ENCODE measurements at places on chromosomes 1 and 21. TPM values are rescaled to one million over a fixed set of nuclear protein-coding genes. Genes with fewer than 3 reads are reported as not detected.

FCRL5 gene
- 0.09 TPM for total RNA-seq

CCDC181 gene
- total RNA-seq, result 0.70 TPM

APOBEC4 gene
- not detected for total RNA-seq

TNN gene
- 0.06 TPM for total RNA-seq

RSBN1 gene
- 13.0 TPM for total RNA-seq

DNA sequence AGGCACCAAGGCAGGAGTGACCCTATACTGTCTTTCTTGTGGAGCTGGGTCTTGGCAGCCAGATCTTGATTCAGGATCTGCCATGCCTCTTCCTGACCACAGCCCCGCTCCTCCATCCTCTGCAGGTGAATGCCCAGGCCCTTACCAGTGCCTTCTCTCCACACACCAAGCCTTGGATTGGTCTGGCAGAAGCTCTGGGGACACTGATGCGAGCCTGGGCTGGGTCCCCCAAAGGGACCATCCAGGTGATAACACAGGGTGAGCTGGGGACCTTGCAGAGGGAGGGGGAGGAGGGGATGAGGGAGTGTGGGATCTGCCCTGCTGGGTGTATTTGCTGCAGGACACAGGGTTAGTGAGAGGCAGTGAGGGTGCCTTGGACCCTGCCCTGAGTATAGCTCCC is 28.4 kb downstream of the HMGCS2 start:
- DNase-seq, result no peak

DNA sequence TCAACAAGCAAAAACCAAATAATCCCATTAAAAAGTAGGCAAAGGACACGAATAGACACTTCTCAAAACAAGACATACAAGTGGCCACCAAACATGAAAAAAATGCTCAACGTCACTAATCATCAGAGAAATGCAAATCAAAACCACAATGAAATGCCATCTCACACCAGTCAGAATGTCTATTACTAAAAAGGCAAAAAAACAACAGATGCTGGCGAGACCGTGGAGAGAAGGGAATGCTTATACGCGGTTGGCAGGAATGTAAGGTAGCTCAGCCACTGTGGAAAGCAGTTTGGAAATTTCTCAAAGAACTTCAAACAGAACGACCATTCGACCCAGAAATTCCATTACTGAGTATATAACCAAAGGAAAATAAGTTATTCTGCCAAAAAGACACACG is 145.1 kb upstream of the EDN2 start:
- DNase-seq, result no peak

- DNase-seq, result no peak
Measured at GRCh38 chr1:215104283-215104682, 21.7 kb downstream of the KCNK2 start.

DNA sequence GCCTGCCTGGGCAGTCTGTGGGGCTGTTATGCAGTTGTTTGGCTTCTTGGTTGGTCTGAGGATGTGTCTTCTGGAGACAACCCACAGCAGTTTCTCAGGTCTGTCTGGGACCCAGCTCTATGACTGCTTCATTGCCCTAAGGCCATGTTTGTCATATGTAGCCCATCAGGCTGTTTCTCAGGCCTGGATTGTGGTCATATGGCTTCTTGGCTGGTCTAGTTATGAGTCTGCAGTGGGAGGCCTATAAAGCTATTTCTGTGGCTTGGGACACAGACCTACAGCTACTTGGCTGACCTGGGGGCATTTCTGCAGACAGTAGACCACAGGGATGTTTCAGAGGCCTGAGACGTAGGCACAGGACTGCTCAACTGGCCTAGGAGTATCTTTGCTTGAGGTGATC is 41.5 kb downstream of the CHIA start:
- no peak for DNase-seq

- no peak for DNase-seq
Measured at GRCh38 chr1:183780159-183780558, 24.8 kb upstream of the RGL1 start.

GRCh38 chr1:8354038-8354437 is 36.1 kb downstream of the SLC45A1 start:
- DNase-seq, result no peak

GRCh38 chr1:114331936-114332335 is 178.3 kb upstream of the SYT6 start:
- no peak for DNase-seq

DNA sequence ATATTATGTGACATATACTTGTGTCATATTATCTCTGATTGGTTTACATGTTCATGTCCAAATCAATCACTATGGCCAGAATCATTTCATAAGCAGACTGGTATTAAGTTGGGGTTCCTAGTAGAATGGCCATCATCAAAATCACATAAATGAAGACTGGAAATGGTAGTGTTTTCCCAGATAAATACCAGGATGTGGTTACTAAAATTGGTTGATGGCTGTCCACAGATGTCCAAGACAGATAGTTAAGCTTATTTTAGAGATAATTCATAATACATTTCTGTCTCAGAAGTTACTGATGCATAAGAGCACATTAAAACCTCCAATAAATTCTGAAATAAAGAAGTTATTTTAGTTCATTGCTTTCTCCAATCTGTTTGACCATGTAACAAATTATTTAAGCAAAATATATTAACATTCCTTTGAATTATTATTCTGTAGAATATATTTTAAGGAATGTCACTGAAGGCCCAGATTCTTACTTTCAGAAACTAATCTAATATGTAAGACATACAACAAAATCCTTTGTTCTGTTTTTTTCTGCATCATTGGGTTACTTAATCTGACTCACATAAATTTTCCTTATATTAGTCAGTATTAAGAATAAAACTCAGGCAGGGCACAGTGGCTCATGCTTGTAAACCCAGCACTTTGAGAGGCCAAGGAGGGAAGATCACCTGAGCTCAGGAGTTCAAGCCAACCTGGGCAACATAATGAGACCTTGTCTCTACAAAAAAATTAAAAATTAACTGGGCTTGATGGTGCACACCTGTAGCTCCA is 483.9 kb downstream of the PTPRC start:
- no peak for DNase-seq

DNA sequence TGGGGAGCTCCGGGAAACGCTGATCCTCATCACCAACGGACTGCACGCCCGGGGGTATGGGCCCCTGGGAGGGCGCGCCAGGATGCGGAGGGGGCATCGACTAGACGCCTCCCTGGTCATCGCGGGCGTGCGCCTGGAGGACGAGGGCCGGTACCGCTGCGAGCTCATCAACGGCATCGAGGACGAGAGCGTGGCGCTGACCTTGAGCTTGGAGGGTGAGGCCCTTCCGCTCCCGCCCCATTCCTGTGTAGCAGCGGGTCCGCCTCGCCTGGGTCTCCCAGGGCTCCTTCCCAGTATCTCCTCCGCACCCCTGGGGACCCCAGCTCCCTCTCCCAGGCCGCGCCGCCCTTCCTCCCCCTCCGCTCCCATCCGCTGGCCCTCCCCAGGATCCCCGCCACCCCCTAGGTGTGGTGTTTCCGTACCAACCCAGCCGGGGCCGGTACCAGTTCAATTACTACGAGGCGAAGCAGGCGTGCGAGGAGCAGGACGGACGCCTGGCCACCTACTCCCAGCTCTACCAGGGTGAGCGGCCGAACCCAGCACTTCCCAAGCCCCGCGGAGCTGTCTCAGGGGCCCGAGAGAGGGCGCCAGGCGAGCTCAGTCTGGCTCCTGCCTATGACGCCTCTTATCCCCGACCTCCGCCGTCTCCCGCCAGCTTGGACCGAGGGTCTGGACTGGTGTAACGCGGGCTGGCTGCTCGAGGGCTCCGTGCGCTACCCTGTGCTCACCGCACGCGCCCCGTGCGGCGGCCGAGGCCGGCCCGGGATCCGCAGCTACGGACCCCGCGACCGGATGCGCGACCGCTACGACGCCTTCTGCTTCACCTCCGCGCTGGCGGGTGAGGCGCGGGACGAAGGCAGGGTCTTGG is 5.0 kb downstream of the HAPLN2 start:
- DNase-seq, result no peak

- no peak for DNase-seq
Measured at GRCh38 chr21:14836950-14837349, 227.8 kb downstream of the NRIP1 start.

DNA sequence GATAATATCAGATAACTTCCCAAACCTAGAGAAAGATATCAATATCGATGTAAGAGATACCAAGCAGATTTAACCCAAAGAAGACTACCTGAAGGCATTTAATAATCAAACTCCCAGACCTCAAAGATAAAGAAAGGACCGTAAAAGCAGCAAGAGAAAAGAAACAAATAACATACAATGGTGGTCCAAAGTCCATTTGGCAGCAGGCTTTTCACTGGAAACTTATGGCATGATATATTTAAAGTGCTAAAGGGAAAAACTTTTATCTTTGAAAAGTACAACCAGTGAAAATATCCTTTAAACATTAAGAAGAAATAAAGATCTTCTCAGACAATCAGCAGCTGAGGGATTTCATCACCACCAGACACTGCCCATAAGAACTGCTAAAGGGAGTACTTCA is 812.7 kb upstream of the ADAMTS5 start:
- no peak for DNase-seq

DNA sequence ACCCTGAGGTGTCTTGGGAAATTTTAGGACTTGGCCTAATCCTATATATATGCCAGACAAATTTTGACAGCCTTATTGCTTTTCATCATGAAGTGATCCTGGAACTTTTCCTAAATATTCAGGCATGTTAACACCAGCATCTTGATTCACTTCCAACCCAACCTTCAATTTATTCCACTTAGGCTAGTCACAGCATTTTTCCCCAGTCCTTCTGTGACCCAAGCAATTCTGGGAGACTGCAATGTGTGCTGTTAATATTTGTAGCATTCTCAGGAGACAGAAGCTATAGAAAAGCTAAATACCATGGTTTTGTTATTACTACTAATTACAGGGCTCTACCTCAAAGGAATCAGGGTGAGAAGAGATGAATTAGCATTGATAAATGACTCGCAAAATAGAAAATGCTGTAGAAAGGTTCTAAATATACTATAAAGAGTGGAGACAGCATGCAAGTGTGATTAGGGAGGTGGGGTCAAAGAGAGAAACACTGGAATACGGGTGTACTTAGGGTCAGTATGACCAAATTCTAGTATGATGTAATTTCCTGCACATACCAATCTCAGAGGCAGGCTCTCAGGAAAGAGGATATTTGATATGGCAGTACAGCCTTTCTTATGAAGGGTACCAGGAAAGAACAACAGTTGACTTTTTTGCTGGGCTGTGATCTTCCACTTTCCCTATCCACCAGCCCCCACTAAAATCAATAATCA is 29.1 kb downstream of the PRRX1 start:
- no peak for DNase-seq

- DNase-seq, result no peak
Measured at GRCh38 chr1:151888972-151889570, 20.2 kb downstream of the THEM4 start.

DNA sequence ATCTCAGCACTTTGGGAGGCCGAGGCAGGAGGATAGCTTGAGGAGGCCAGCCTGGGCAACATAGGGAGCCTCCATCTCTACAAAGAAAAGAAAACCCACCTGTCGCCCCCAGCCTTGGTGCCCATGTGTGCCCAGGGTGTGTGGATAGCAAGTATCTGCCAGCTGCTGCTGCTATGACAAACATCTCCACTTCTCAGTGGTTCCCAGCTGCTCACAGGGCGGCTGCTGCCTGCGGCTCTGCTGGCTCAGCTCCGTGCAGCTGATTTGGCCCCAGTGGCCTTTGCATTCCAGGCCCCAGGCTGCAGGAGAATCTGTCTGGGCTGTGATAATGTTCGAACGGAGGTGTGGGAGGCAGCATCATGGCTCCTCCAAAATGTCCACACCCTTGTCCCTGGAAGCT is 10.6 kb upstream of the TTC34 start:
- no peak for DNase-seq

GRCh38 chr1:67741121-67741520 is 56.1 kb downstream of the GADD45A start:
- DNase-seq, result peak; percentile 35

DNA sequence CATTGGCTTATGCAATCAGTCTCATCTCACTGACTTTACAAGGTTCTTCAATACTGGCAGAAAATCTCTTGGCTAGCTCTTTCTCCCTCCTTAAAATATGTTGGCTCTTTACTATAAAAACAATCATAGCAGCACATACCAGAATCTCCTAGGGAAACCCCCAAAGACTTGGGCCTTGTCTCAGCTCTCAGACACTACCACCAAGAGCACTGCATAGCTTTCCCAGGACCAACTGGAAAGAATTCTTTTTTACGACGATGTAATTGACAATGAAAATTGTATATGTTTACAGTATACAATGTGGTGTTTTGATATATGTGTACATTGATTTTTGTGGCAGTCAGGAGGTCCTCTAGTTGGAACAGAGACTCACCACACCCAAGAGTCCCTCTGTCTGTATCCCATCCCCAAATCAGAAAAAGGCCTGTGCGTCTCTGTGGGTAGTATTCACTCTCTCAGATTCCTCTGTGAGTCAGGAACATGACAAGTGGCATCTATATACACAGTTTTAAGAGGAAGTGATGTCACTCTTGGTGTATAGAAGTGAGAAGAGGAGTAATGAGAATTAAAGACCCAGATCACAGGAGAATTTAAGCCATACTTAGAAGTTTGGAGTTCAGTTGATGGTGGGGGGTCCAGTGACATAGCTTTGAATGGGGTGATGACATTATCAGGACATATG is 21.1 kb downstream of the SMAP2 start:
- no peak for DNase-seq

DNA sequence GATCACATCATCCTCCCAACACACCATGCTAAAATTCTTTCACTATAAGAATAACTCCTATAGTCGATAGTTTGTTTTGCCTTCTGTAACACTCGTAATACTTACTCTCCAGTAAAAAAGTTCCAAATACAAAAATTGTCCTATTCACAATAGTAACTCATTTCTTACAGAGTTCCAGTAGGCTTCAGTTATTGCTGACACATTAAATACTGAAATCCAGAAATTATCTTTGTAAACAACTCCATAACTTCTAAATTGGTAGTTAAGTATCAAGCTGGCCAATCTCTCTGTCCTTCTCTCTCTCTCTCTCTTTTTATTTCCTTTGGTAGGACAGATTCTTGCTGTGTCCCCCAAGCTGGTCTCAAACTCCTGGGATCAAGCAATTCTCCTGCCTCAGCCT is 49.6 kb upstream of the FOXD3 start:
- DNase-seq, result no peak

GRCh38 chr1:201378804-201379203 is 1.3 kb upstream of the TNNT2 start:
- no peak for DNase-seq

DNA sequence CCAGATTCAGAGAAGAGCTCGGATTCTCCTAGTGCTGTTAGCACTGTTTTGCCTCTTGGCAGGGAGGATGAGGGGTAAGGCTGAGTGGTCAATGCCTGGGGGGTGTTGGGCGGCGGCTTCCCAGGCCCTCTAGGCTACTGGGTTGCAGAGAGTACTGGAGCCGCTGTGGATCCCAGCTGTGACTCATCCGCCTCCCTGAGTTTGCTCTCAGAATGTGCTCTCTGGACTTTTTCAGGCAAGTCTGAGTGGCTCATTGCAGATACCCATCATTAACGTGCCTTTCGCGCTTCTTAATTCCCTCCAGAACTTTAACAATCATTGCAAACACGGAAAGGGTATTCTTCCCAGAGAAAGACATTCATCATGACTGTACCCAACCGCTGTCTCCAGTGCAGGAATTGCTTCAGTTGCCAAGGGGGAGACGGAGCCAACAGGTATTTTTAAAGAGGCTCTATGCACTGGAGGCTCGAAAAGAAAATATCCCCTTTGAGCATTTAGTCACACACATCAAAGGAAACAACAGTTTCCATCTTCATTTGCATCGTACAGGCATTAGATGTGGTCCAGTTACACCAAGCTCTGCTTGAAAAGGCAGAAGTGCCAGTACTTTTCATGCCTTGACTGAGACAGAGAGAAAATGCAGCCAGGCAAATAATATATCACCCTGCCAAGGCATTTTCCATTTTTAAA is 14.4 kb upstream of the CAMTA1 start:
- no peak for DNase-seq

- no peak for DNase-seq
Measured at GRCh38 chr1:239590556-239590955, 204.2 kb downstream of the CHRM3 start.

Data from pancreas (tissue), 10 donors.